ENCODE measurements at places on chromosomes 11 and 22.

DNA sequence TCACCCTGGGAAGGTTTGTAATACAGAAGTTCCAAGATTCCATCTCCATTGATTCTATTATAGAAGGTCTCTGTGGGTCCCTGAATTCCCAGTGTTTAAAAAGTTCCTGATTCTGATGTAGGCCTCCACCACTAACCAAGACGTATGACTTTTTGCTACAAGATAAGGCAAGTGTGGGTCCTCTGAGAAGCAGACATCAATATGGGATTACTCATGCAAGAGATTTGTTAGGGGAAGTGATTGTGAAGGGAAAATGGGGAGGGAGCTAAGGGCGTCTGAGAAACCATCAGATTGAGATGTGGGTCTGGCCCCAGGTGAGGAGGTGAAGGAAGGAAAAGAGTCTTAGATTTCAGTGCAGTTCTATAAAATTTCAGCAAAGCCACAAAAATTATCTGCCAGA is 10.2 kb upstream of the LGR4 start:
- DNase-seq, result no peak

DNA sequence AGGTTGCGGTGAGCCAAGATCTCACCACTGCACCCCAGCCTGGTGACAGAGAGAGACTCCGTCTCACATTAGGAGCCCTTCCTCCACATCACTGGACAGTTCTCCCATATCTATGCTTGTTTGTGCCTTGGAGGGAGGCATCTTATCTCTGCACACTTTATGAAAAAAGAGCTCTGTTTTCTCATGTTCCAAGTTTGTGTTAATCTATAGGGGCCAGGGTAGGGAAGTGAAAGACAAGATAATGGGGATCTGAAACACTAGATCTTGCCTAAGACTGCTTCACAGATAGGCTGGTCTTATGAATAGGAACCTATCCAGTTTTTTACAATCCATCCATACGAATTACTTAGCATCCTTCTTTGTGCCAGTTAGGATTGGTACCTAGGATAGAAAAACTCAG is 17.1 kb downstream of the OR6Q1 start:
- no peak for DNase-seq

GRCh38 chr11:69055598-69056516 is 7.1 kb downstream of the TPCN2 start:
- DNase-seq, result peak; percentile 97

GRCh38 chr11:75946531-75947530 is 131.8 kb downstream of the UVRAG start:
- DNase-seq, result peak; percentile 43

Data from NB4 (cell line).